RWPE2 (cell line): ENCODE measurements at places on chromosomes 12 and 14.

DNA sequence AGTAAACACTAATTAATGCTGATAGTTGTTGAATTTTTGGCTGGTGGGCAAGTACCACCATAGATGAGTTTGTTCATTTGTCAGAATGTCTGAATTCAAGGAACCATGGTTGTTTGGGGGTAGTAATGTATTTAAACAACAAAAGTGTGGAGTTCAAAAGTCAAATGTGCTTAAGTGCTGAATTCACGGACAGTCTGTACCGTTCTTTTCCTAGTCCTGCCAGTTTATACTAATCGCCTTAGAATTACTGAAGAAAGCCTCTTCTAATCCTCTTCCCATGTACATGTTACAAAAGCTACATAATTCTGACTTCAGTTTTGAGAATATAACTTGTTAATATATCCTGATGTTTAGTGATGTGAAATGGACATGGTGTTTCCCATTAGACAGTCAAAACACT lies 2.7 kb downstream of the NAA25 start:
- no peak for DNase-seq

GRCh38 chr14:99537399-99537798 lies 56.2 kb downstream of the CCNK start:
- no peak for DNase-seq

DNA sequence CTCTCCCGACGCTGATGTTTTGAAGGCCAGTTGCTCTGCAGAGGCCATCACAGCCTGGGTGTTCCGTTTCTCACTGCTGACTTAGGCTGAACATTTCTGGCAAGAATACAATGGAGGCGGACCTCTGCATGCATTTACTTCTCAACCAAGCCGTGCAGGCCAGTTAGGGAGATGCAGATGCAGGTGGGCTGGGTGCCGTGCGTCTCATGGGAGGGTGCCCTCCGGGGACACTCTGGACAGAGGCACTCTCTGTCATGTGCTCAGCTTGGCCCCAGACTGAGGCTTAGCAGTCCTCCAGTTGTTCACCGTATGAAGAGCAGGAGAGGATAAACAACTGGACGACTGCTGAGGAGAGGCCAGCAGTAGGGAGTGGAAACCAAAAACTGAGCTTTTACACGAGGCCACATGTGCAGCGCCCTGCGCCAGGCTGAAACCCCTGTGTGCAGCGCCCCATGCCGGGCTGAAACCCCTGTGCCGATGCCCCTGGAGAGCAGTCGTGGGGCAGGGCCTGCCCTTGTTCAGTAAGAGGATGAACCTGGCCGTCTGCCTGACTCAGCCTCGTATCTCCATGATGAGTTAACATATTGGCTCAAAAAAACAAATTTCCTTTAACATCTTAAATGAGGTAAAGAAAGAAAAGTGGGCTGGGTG lies 32.3 kb downstream of the DDX51 start:
- no peak for DNase-seq

DNA sequence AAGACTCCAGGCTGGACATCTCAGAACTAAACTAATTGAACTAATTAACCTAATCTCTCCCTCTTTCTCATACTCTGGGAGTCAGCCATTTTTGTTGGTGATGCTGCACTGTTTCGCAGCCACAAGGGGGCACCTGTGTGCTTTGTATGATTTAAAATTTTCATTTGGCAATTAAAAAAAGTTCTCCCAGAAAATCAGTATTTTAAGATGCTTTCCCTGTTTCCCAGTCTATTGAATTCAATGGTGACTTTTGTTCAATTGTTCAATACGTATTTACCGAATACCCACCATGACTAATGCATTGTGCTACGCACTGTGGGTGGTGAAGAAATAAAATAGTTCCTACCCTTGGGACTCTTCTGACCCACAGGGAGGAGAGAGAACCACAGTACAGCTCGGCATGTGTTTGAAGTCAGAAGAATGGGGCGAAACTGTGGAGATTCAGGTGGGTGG lies 63.7 kb downstream of the ZNF664 start:
- no peak for DNase-seq

- no peak for DNase-seq
These were observed 22.4 kb upstream of the TAS2R42 start for GRCh38 chr12:11209113-11209512.

GRCh38 chr14:75626396-75626795 lies 34.3 kb downstream of the ERG28 start:
- no peak for DNase-seq

DNA sequence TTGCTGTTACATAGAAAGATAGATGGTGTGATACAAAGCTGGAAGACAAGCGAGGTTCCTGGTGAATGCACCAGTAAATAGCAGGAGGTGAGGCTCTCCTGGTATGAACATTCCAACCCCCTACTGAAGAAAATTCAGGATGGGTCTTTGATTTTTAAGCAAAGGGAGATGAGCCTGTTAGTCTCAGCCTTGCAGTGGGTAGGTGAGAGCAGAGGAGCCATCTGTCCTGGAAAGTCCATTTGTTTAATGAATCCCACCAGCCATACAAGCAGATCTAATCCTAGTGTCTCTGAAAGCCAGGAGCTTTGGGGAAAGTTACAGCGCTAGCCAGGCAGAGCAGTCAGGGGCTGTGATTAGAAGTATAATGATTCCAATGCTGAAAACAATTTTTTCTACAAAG lies 234.8 kb upstream of the FOXN3 start:
- no peak for DNase-seq

GRCh38 chr12:126483145-126484068 lies 1418.2 kb downstream of the AACS start:
- no peak for DNase-seq

DNA sequence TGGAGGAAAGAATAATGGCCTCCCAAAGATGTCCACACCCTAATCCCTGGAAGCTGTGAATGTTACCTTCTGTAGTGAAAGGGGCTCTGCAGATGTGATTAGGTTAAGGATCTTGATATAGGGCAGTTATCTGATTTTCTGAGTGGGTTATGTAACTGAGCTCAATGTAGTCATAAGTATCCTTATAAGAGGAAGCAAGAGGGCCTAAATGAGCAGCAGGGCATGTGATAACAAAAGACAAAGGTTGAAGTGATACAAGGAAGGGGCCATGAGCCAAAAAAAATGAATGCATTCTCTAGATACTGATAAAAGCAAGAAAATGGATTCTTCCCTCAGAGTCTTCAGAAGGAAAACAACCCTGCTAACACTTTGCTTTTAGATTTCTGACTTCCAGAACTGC lies 78.8 kb downstream of the OSBPL8 start:
- DNase-seq, result no peak

DNA sequence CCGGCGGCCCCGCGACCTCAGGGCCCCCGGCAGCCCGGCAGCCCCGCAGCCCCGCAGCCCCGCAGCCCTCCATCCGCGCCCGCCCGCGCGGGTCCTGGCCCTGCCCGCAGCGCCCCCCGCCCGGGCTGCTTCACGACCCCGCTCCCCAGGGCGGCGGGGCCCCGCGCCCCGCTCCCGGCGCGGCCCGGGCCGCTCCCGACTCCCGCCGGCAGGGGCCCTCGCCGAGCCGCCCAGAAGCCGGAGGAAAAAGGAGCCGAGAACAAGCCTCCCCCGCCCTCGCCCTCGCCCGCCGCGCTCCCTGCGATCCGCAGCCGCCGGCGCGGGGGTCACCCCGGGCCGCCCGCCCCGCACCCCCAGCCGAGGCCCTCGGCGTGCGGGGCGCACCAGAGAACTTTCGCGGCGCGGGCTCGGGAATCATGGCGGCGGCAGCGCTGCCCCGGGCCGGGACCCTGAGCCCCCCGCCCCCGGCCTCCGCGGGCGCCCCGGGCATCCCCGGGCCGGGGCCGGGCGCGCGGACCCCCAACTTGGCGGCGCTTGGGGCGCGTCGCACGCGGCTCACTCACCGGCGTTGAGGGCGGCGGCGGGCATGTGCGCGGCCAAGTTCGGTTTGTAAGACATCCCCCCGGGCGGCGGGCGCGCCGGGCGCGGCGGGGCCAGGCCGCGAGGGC lies 521 bp downstream of the CDK2AP1 start:
- DNase-seq, result no peak

- no peak for DNase-seq
These were observed 3.0 kb downstream of the TRMT5 start for GRCh38 chr14:60977847-60978246.

DNA sequence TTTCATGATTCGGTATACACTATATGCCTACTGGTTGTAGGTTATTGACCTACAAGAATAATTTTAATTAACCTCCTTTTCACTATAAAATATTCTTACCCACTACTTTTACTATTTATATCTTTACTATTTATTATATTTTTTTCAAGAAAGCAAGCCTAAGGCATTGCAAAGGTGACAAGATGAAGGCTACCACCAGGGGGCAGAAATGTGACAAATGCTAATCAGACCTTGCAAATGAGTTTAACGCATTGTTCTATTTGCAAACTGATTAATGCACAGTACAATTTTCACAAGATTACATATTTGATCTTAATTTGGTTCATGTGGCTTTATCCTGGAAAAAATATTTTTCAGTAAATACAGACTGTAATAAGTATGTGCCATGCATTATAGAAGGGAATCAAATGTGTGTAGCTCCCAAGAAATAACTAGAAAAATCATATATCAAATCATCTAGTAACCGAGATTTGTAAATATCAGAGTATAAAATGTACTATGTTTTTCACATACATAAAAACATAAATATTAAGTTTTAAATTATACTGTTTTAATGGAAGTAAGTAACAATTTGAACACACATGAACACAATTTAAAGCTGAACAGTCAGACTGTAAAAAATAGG lies 107.0 kb downstream of the ADAMTS20 start:
- DNase-seq, result no peak
